ENCODE measurements at places on chromosomes 7 and 10.

DNA sequence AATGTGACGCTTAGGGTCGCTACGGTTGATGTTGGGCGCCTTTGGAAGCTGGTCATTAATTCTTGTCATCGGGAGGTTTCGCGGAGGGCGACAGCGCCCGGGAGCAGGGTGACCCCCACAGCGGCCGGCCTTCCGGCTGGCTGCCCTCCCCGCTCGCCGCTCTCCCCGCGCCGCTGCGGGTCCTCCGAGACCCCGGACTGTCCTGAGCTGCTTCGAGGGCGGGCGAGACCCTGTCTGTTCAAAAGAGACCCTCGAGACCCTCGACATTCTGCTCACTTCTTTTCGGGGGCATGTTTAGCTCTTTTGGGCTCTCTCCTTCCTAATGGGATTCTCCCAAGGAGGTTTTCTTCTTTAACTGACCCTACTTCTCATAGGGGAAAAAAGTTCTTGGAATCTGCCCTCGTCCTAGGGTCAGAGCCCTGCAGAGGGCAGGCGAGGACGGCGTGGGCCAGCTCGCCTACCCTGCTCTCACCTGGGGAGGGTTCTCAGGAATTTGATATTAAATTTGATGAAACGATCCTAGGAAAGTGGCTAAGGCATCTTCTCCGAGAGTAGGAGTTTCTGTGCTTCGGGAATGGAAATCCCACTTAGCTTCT lies 257.0 kb downstream of the OTUD1 start:
- no peak for DNase-seq

DNA sequence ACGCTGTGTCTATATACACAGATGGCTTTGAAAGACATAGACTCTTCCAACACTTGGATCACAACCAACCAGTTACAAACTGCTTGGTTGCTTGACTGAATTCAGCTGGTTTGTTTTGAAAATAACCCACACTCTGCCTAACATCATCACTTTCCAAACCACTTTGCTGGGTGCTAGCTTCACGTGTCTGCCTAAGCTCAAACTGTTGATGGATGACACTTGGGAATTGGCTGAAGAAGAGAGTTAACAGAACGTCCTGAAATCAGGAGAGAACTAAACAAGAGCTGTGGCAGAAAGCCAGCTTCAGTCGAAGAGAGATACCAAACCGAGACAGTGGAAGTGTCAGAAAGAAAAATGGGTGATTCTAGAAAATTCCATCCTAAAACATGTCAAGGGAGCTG lies 420.8 kb upstream of the AUTS2 start:
- no peak for DNase-seq

DNA sequence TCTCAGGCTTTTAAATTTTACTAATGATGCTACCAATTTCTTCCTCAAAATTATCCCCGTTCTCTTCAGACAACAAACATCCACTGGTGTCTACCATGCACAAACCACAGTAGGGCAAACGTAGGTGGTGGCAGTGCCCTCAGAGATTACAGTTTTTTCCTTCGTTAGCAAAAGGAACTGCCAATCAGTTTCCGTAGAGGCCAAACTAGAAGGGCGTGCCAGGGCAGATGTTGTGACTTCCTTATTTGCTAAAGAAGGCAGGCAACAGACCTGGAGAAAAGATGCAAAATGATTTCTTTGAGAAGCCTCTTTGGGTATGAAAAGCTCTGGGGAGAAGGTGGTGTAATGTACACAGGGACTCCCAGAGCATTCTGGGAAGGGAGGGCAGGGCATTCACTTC lies 7.6 kb upstream of the FAM180A start:
- DNase-seq = no peak

GRCh38 chr7:48617993-48618392 lies 306.4 kb upstream of the CDC14C start:
- DNase-seq = no peak

DNA sequence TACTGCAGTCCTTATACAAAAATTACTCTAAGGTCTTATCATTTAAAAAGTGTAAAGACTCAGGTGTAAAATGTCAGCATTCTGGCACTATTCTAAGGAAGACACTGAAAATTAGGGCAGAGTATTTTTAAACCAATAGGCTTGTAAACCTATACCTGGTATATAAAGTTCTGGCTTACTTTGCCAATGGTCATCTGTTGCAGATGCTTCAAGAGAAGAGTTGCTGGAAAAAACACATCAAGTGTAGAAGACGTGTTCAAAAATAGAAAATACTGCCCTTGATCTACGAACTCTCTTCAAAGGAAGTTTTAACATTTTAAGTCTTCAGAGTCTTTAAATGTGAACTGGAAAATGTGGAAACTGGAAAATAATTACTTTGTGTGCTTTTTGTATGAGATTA lies 23.9 kb downstream of the NT5C3A start:
- no peak for DNase-seq

DNA sequence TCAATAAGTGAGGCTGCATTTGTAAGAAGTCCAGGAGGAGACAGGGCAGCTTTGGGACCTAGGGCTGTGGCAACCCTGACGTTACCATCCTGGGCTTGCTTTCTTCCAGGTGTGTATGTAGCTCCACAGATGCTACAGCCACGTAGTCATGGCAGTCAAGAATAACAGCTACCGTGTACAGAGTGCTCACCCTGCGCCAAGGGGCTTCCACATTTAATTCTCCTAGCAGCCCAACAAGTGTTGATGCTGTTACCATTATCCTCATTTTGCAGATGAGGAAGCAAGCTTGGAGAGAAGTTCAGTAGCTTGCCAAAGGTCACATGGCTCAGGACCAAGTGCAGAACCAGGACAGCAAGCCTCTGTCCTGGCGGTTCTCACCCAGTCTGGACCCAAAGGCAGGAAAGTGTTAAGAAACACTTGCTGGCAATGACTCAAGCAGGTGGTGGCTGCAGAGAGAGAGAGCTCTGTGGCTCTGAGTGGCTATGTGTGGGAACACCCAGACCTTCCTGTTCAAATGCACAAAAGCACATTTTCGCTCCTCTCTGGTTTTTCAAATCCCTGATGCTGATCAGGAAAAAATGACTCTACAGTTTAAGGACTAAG lies 89.8 kb downstream of the CREM start:
- no peak for DNase-seq

DNA sequence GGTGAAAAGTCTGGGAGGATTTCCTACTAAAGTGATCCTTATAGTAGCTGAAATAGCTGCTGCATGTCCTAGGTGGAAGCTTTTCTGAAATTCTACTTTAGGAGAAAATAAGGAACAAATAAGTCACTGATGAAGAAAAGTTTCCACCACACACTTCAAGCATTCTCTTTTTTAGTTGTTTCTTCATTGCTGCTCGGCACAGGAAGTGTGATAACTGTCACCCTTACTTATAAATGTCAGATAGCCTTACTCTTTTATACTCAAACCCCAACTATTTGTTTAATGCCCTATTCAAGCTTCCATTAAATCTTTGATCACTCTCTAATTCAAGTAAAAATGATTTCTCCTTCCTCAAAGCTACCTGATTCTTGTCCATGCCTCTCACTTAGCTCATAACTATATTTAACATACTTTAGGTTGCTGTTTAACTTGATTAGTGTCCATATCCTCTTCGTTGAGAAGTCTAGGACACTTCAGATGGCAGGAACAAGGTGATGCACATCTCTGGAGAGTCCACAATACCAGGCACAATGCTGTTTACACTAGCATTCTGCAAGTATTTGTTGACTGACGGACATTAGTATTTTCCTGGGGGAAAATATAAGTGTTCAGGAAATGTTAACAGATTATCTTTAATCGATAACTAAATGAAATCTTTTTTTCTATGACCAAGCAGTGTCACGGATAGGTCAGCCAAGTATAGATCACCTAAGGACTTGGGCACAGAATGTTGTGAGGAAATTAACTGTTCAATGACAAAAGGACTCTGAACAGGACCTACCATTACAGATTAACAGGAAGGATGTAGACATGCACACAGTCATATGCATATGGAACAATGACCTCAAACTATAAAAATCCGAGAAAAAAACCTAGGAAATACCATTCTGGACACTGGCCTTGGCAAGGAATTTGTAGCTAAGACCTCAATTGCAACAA lies 67.4 kb downstream of the ZNF438 start:
- no peak for DNase-seq

DNA sequence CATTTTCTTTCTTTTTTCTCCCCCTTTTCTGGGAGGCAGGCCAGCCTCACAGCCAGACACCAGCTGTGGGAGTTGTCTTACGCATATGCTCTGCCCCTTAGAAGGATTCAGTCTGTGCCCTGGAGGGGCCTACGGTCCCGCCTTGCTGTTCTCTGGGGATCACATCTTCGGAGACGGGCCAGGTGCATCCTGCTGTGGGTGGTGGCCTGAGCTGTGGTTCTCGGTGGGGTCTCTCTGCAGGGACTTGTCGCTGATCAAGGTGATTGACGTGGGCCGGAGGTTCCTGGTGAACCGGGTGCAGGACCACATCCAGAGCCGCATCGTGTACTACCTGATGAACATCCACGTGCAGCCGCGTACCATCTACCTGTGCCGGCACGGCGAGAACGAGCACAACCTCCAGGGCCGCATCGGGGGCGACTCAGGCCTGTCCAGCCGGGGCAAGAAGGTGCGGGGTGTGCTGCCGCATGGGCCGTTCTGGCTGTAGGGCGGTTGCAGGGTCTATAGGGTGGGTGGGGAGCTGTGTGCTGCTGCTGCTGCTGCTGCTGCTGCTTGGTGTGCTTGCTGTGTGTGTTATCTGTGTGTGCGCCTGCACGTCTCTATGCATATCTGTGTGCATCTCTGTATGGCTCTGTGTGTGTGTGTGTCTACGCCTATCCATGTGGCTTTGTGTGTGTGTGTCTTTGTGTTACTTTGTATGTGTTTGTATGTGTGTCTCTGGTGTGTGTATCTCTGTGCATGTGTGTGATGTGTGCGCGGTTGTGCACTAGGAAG lies 17.9 kb downstream of the PFKFB3 start:
- no peak for DNase-seq

DNA sequence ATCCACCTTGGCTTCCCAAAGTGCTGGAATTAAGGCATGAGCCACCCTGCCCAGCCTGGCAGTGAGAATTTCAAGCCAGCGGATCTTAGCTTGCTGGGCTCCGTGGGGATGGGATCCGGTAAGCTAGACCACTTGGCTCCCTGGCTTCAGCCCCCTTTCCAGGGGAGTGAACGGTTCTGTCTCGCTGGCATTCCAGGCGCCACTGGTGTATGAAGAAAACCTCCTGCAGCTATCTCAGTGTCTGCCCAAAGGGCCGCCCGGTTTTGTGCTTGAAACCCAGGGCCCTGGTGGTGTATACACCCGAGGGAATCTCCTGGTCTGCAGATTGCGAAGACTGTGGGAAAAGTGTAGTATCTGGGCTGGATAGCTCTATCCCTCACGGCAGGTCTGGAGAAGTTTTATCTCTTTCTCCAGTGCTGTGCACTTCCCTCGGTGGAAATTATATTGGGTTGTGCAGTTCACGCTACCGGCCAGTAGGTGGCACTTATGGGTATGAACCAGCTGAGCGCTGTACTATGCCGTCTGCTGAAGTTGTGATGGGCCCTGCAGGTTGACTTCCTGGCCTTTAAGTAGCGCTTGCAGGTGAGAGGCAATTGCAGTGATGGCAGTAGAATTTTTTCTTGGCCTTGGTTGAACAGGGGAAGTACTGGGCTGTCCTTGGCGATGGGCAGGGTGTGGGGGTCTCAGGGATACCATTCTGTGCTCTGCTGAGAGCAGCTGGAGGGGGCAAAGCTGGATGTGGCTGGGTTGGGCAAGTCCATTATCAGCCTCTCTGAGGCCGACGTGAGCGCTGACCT lies 138.0 kb upstream of the MTPN start:
- DNase-seq = no peak

DNA sequence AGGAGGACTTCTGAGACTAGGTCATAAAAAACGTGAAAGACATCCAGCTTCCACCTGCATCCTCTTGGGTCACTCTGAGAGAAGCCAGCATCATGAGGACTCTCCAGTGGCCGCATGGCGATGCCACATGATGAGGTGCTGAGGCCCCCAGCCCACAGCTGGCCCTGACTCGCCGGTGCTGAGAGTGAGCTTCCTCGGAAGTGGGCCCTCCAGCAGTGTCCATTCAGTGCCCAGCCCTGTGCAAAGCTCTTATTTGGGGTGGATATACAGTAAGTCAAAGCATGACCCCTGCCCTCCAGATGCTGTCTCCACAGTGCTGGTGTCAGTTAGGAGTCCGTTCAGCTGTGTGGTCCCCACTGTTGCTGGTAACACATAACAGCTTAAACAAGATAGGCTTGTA lies 93.6 kb upstream of the CHST15 start:
- no peak for DNase-seq

DNA sequence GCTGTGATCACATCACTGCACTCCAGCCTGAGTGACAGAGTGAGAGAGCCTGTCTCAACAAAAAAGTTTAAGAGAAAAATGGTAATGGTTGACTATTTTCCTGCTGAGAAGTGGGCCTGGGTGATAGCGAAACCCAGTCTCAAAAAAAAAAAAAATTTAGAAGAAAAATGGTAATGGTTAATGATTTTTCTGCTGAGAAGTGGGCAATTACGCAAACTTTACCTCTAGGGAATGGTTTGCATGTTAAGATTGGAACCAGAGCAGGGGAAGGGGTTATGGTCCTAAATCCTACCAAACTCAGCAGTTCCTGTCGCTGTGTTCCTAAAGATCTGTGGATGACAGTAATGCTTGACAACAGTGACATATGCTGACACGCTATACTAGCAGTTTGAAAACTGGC lies 130.5 kb upstream of the RHEB start:
- no peak for DNase-seq

DNA sequence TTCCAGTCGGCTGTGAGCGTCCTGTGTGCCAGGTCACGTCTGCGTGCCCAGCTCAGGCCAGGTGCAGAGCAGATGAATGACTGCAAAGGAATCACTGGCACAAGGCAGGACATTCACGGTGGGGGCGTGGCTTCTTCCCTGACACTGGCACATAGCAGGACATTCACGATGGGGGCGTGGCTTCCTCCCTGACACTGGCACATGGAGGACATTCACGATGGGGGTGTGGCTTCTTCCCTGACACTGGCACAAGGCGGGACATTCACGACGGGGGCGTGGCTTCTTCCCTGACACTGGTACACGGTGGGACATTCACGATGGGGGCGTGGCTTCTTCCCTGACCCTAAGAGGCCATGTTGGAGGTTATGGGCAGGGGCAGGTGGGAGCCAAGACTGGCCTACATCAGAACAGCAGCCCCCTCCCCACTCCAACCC lies 64.3 kb downstream of the MYL10 start:
- no peak for DNase-seq

DNA sequence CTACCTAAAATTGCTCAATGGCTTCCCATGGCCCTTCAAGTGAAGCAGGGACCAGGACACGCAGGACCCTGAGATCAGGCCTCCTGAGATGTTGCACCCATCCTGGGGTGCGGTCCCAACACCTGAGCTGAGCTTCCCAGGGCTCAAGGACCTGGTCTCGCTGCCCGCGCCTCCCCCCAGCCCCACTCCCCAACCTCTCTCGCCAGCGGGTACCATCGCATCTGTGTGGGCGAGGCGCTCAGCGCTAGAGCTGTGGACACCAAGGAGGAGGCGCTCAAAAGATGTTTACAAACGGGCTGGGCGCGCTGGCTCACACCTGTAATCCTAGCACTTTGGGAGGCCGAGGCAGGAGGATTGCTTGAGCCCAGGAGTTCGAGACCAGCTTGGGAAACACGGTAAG lies 7.4 kb upstream of the CRYGN start:
- DNase-seq = no peak

- no peak for DNase-seq
These were observed at the start of gene ADCY1 for GRCh38 chr7:45573661-45574415. ADCY1 (plus strand) TSS chr7:45574368; CDS start chr7:45574544, 176 bp downstream.

GRCh38 chr7:23332193-23332592 lies 33.1 kb downstream of the MALSU1 start:
- no peak for DNase-seq

Measured in NCI-H187 treated with DMSO at 0.1 percent for 48 hours (cell line).